ENCODE measurements at places on chromosomes 16 and 17.

DNA sequence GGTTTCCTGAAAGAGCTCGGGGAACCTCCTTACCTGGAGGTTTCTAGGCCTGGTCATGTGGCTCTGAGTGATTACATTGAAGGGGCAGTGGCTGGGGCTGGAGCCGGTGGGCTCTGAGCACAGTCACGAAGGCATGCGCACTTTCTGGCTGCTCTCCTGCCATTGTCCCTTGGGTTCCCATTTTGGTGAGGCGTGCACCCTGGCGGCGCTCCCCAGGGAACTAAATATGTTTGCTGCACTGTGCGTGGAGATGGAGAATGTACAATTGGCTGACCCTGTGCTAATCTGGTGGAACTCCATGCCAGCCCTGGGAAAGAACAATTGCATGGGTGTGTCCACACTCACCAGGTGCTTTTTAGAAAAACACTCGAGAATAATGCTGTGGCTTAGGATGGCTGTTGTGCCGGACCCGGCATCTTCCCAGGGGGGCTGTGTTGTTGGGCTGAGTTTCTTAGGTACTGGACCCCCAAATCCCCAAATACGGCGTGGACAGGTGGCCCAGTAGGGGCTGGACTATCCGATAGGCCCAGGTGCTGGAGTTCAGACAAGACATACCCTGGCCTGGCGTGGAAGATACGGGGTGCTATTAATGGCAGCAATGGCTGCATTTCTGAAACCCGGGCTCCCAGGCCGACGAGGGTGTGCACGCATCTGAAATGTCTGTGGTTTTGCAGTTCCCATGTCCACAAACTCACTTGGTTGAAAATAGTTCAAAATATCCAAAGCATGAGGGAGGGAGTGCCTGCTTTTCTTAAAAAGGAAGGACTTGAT, 230.5 kb downstream of the SEC14L1 start:
- DNase-seq, result no peak

DNA sequence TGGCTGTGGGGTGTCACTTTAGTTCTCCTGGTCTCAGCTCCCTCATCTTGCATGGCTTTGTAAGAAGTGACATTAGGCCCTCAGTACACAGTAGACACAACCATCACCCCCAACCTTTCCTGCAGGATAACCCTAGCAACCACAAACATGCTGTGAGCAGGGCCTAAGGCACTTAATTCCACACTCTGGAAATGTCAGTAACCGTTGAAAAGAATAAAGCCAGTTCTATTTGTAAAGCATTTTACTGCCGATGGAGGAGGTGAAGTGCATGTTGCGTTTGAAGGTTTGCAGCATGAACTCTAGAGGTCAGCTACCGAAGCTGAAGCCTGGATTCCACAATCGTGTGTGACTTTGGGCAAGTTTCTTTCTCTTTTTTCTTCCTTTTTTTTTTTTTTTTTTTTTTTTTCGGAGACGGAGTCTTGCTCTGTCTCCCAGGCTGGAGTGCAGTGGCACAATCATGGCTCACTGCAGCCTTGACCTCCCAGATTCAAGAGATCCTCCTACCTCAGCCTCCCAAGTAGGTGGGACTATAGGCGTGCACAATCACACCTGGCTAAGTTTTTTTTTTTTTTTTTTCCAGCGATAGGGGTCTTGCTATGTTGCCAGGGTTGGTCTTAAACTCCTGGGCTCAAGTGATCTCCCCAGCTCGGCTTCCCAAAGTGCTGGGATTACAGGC, 26.1 kb upstream of the TOB1 start:
- no peak for DNase-seq

GRCh38 chr17:69336996-69337395, 10.1 kb upstream of the ABCA5 start:
- DNase-seq, result no peak

GRCh38 chr17:35773679-35774425, 13.2 kb downstream of the C17orf50 start:
- DNase-seq, result no peak

- DNase-seq, result no peak
These were observed 139.5 kb downstream of the CMIP start for GRCh38 chr16:81583893-81584631.

- DNase-seq, result peak; percentile 61
These were observed 21.8 kb upstream of the FOXK2 start for GRCh38 chr17:82497483-82498405.

GRCh38 chr17:50710650-50711049, 2.9 kb upstream of the ANKRD40 start:
- DNase-seq, result no peak

DNA sequence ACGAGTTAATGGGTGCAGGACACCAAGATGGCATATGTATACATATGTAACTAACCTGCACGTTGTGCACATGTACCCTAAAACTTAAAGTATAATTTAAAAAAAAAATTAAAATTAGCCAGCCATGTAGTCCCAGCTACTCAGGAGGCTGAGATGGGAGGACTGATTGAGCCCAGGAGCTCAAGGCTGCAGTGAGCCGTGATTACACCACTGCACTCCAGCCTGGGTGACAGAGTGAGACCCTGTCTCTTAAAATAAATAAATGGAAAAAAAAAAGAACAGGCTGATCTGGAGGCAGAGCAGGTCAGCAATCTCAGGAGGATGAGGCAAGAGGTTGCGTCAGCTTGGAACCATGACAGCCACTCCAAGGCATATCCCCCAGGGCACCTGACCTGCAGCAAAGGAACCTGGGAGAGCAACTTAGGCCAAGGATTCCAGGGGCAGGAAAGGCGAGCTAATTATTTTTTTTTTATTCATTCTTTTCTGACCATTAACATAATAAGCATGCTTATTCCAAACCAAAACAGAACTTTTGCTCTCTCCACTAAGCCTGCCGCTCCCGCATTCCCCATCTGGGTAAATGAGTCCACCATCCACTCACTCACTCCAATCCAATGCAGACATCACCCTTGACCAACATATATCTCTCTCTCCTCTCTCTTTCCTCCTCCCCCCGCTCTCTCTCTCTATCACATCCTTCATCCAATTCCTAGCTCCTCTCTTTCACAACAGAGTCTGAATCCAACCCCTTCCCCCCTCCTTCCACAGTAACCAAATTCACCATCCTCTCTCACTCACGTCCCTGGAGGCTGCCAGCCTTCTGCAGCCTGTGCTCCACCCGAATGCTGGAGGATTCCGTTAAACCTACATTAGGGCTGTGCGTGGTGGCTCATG, 47.7 kb downstream of the TK2 start:
- DNase-seq, result peak; percentile 83

DNA sequence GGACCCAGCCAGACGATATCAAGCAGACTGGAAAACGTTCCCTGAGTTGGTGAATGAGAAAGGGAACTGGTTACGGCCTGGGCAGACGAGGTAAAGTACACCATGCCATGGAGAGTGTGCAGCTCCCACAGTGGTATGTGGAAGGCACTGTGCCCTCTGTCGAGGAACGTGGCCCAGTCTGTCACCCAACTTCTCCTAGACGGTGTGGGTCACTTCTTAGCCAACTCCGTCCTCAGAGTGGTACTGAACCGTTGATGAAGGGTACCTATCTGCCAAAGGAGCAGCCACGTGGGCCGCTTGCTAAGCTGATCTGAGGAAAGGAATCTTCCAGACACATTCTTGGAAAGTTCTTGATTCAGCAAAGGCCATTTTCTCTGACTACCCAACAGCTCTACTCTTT, 56.0 kb upstream of the AXIN2 start:
- DNase-seq, result no peak

- DNase-seq, result no peak
These were observed 5.5 kb downstream of the LIMD2 start for GRCh38 chr17:63694229-63694949.

All from testis (tissue), 5 donors.